Left lobe of liver (tissue), 2 donors: ENCODE measurements at places on chromosomes 12 and 14. TPM values are rescaled to one million over a fixed set of nuclear protein-coding genes. Genes with fewer than 3 reads are reported as not detected.

DNA sequence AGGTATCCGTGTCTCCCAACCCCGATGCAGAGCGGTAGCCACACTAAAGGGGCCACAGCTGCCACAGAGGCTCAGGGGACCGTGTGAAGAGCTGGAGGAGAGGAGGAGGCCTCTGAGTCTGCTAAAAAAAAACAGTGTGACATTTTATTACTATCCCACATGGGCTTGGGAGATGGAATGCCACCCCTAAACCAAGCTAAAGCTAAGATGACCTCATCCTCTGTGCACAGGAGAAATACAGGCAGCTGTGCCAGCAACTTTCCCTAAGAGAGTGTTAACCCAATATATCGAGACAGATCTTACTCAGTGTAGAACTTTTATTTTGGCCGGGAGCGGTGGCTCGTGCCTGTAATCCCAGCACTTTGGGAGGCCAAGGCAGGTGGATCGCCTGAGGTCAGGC, 18.0 kb downstream of the BCL2L14 start:
- DNase-seq, result peak; percentile 43

DNA sequence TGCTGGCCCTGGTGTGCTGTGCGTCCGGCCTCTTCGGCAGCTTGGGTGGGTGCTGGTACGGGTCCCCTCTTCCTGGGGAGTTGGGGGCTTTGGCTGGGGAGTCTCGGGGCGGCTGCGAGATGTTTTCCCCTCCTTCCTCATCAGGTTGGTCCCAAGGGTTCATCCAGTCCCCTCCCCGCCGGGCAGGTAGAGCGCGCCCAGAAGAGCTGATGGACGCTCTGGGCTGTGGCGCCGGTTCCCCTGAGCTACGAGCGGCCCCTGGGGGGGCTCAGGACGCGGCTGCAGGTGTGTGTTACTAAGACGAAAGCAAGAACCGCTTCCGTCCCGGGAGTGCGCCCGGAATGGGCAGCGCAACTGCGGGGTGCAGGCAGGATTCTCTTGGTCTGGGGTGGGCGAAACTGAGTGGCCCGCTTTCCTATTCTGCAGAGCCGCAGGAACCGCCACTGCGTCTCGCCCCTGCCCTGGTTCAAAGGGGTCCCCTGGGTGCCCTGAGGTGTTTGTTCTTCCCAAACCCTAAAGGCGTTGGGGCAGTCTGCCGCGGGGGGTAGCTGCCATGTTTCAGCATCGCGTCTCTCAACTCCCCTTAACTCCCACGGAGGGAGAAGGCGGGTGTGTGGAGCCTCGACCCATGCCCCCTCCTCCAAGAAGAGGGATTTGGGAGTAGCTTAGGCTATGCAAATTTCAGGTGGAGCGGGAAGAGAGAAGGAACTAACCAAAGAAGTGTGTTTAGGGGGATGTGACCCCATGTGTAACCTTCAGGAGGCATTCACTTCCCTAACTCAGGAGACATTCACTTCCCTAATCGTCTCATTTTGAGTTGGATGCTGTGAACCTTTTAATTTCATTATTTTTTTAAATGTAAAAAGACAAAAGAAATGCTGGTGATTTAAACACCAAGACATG, 1.2 kb downstream of the SLC24A4 start:
- DNase-seq, result no peak

- peak; percentile 88 for DNase-seq
These were observed at the start of gene ATG14 for GRCh38 chr14:55411426-55412389. Gene ATG14 (minus strand): TSS chr14:55411830. CDS start chr14:55411822, 8 bp downstream.

Gene NTF3
- 4.6 TPM for total RNA-seq

Gene SRRM4
- not detected for total RNA-seq

DNA sequence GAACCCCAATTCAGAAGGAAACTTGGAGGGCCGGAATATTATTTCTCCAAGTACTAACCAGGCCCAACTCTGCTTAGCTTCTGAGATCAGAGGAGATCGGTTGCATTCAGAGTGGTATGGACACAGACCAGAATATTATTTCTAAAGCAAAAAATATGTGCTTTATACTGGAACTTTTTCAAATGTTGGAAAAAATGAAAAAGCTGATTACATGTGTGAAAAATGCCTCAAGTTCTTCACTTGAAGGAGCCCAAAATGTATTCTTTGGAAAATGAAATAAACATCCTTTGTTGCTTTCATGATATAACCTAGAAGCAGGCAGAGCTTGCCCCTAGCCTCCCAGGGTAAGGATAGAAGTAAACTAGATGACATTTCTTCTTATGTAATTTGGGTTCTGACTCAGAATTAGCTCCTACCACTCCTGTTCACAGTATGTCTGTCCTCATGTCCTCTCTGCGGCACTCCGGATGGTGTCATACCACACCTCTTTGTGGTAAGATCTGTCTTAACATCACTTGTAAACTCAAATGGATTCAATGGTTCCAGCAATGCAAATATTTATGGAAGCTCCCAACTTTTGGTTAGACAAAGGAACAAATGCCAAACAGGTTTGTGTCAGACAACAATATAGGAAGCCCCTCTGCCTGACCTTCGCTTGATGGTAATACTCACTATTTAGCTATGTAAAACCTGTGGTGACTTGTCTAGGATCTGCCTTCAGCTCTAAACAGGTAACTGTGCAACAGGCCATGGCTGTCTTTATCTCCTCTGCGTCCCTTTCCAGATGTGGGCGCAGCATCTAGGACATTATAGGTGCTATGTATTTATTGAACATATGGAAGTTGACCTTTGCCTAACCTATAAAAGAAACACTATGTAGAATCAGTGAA, 178.5 kb downstream of the SSPN start:
- DNase-seq, result no peak

- DNase-seq, result peak; percentile 28
These were observed 139.1 kb downstream of the ZFP36L1 start for GRCh38 chr14:68653804-68654203.
